C1 segment of cervical spinal cord (tissue), 14 donors: ENCODE measurements at places on chromosomes 5 and 9.

DNA sequence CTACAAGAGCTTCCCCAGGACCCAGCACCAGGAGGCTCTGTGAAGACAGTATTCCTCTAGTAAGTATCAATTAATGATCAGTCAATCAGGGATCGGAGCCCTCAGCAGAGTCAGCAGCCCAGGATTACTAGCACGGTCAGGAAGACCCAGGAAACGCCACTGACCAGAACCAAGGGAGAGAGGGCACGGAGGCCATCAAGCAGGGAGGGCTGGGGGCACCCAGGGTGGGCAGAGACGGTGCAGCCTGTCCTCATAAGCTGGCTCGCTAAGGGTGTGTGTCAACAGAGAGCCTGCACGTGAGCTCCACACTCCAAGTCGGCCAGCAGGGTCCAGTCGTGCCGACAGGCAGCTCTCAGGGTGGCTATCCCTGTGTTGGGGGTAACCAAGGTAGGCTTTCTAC, 29.0 kb downstream of the VAV2 start:
- DNase-seq: no peak

- DNase-seq: no peak
These were observed 114.8 kb upstream of the ALDH1B1 start for GRCh38 chr9:38277601-38278200.

DNA sequence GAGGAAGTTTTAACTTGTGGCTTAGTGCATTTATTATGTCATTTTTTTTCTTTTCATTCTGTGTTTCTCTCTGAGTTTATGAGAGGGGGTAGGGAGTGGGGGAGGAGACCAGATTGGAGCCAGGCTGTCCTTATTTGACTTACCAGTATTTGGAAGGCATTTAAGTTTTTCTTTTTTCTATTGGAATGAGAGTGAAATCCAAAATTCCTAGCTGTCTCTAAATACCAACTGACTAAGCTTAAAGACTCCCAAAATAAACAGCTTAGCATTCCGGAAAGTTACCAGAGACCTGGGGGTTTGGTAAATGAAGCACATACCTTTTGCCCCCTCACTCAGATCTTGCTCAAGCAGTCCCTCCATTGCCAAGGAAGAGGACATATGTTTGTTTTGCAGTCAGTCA, 581.9 kb upstream of the BRINP1 start:
- no peak for DNase-seq

GRCh38 chr5:152838241-152838786, 433.2 kb upstream of the NMUR2 start:
- DNase-seq: no peak

DNA sequence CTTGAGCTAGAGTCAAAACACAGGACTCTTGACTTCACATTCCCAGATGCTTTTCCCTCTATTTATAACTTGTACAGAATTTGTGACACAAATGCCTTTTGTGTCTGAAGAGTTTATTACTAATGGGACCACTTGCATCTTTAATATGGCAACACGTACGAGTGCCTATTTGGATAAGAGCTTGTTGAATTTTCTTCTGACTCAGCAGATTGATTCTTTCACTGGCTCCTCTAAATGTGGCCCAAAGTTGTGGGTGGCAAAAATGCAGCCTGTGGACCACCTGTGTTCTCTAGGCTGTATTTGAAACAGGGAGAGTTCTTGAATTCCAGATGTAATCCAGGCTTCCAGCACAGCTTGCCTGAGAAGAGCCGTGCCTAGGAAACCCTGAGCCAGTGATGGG, 34.1 kb upstream of the ERCC6L2 start:
- DNase-seq: no peak

DNA sequence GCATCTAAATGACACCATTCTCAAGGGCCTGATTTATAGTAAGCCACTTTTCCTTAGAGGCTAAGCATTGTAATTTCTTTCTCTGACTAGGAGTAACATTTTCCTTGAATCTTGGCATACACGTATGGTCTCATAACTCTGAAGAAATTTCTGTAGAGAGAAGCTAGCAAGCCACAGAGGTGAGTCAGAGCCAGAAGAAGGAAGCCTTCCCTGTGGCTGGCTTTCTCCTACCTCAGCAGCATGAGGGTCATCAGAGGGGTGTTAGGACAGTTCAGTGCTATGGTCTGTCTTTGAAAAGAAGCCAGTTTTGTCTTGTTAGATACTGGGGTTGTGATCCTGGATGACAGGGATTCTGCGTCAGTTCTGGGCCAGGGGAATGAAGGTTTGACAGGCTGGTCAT, 3.2 kb downstream of the SNX30 start:
- no peak for DNase-seq

GRCh38 chr5:123450640-123451039, 27.4 kb upstream of the CEP120 start:
- DNase-seq: no peak

GRCh38 chr5:89350684-89351083, 467.7 kb upstream of the MEF2C start:
- DNase-seq: no peak

GRCh38 chr5:180330810-180331646, 22.1 kb downstream of the GFPT2 start:
- no peak for DNase-seq

GRCh38 chr9:112621018-112621655, 96.8 kb downstream of the INIP start:
- no peak for DNase-seq
